Occipital lobe (tissue), 3 donors: ENCODE measurements at places on chromosomes 6 and 20.

DNA sequence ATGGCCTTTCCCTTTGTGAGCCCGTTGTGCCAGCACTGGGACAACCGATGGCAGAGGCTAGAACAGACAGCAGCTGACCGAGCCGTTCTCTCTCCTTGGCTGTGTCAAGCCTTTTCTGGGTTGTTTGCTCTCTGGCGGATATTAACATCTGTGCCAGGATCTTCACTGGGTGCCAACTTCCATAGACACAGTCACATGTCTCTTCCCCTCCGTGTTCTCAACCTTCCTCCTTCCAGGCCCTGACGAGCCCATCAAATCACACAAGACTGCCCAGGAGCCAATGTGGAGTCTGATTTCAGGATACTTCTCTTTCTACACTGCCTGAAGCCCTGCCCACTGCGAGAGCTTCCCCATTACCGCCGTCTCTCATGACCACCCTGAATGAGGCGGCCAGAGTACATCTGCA, 111.0 kb upstream of the RALGAPA2 start:
- peak; percentile 4 for DNase-seq

GRCh38 chr20:13777171-13777601, 7.5 kb downstream of the ESF1 start:
- no peak for DNase-seq

GRCh38 chr6:70506321-70506720, 60.4 kb upstream of the SDHAF4 start:
- no peak for DNase-seq

GRCh38 chr6:114092943-114093342, 122.0 kb upstream of the HDAC2 start:
- DNase-seq: no peak

- no peak for DNase-seq
Measured at GRCh38 chr20:48489656-48490055, 338.1 kb downstream of the PREX1 start.

DNA sequence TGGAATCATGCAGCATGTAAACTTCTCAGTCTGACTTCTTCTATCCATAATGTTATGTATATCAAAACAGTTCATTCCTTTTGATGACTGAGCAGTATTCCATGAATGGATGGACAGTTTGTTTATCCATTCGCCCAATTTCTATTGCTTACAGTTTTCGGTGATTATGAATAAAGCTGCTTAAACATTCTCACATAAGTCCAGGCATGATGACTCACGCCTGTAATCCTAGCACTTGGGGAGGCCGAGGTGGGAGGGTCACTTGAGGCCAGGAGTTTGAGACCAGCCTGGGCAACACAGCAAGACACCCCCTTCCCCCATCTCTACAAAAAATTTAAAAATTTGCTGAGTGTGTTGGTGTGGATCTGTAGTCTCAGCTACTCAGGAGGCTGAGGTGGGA, 22.9 kb upstream of the HMGA1 start:
- DNase-seq: no peak

DNA sequence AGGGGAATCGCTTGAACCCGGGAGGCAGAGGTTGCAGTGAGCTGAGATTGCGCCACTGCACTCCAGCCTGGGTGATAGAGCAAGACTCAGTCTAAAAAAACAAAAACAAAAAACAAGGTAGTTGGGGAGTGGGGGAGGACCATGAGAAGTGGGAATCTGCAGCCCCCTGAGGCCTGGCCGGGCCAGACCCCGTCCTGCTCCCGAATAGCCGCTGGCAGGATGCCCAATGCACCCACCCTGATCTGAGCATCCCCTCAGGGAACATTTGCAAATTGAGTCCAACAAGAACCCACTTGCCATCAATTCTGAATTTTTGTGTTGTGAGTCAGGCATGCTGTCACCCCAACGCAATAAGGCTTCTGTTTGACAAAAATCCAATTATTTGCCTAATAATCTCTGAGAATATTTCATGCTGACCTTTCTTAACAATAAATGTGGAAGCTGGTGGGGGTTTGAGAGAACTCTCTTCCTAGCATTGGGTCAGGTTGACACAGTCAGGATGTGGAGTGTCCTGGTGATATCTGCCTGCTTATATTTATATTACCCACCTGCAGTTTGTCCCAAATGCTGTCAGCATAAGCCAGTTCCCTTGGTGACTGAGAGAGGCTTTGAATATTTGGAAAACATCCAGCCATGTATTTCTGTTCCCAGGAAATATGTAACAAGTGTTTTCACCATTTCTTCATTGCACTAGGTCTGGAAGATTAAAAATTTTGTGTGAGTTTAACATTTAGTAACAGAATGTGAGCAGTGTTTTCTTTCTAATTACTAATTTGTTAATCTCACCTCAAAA, 28.4 kb upstream of the FRMD1 start:
- no peak for DNase-seq

DNA sequence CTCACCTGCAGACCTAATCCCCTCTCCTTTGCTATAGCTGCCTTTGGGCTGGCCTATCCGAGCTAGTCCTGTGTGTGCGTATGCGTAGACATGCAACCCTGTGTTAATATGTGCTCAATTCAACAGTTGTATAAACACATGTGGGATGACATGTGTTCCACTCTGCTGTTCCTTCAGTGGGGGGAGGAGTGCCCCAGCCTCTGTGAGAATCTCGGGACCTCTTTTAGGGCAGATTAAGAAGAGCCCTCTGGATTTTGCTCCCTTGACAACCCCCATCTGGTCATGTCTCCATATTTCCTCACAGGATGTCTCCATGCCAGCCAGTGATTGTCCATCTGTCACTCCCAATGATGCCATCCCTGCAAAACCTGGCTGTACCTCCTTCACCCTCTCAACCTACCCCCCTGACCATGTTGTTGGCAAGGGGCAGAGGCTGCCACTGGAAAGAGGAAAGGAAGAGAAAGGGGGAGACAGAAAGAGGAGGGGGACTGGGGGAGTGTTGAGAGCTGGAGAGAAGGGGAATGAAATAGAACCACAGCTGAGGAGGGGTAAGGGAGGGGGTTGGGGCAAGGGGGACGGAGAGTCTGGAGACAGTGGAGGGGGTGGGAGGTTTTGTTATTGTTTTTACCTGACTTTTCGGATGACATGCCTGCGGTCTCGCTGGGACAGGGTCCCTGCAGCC, 417 bp downstream of the PRRT1 start:
- no peak for DNase-seq

GRCh38 chr20:2867081-2867864, 6.0 kb upstream of the PTPRA start:
- DNase-seq: no peak

DNA sequence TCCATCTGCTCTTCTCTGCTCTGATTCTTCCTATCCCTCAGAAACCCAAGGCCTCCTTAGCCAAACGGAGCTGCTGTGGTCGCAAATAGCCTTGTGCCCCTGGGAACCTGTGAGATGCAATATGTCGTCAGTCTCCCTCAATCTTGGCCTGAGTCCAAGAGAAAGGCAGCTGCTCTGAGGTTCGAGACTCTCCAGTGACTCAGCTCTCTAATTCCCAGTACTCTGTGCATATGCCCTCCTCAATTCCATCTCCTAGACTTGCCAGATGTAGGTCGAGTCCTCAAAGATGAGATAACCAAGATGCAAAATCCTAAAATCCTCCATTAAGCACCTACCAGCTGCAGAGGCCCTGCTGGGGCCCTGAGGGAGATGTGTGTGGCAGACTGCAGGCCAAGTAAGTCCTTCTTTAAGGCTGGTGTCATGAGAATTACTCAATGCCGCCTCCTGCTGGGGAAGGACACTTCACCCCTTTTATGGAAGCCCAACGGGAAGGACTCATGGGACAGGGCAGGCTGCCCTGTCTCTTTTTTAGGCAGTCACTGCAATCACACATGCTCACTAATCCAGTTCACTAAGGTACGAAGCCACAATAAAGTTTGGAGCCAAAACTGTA, 28.5 kb downstream of the C6orf15 start:
- DNase-seq: no peak

- DNase-seq: no peak
Measured at GRCh38 chr6:93721386-93722048, 302.2 kb upstream of the EPHA7 start.

GRCh38 chr20:22288957-22289356, 295.4 kb downstream of the FOXA2 start:
- no peak for DNase-seq

- no peak for DNase-seq
Measured at GRCh38 chr6:147071776-147072175, 132.4 kb upstream of the STXBP5 start.

GRCh38 chr6:11977193-11977592, 34.9 kb upstream of the HIVEP1 start:
- no peak for DNase-seq

DNA sequence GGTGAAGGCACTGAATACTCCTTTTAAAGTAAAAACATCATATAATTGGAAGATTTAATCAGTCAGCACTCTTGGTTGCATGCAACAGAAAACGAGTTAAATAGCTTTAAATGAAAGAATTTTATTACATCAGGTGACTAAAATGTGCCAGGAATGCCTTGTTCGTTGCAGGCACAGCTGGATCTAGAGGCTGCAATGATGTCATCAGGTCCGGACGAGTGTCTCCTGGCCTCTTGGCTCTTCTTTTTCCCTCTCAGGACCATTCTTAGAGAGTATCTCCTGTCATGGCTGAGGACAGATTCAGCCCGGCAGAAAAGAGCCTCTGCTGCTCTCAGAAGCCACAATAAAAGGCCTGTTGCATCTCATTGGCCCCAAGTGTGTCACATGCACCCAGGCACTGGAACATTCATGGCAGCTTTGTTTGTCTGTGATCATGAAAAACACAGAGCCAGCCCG, 510.7 kb upstream of the SULF2 start:
- DNase-seq: no peak
